ENCODE measurements at places on chromosomes 7 and 10.

DNA sequence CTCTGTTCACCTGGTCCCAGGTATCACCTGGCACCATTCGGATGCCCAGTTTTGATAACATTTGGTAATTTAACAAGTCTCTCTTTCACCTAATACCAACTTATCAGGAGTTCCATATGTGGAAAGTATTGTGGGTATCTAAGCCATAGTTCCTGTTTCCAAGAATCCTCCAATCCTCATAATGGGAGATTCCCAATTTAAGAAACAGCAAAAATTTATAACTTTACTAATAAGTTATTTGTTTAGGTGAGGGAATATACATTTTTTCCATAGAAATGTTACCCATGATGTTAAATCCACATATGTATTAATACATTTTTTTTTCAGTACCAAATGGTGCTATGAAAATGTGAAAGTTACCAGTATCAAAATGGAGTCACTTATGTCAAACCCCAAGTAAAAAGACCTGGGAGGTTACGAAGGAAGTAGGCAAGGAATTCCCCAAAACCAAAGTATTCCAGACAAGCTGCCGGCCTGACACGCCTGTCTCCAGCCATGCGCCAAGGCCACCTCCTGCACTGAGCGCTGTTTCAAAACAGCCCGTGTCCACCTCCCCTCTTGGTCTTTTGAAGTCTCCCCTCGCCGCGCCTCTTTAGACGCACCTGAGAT lies 44.8 kb downstream of the PRKCQ start:
- DNase-seq: no peak

DNA sequence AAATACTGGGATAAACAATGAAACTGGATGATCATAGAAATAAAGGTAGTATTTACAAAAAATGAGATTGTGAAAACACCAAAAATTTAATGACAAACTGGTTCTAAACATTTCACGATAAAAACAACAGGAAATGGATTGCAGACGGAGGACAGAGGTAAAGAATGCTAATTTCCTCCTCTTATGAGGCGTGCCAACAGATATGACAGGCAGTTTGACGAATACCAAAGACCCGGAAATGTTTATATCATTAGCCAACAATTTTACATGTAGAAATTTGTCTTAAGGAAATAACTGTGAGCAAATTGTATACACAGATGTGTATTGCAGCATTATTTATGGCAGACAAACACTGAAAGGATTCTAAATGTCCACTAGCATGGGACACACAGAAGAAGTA lies 162.0 kb upstream of the MGMT start:
- no peak for DNase-seq

DNA sequence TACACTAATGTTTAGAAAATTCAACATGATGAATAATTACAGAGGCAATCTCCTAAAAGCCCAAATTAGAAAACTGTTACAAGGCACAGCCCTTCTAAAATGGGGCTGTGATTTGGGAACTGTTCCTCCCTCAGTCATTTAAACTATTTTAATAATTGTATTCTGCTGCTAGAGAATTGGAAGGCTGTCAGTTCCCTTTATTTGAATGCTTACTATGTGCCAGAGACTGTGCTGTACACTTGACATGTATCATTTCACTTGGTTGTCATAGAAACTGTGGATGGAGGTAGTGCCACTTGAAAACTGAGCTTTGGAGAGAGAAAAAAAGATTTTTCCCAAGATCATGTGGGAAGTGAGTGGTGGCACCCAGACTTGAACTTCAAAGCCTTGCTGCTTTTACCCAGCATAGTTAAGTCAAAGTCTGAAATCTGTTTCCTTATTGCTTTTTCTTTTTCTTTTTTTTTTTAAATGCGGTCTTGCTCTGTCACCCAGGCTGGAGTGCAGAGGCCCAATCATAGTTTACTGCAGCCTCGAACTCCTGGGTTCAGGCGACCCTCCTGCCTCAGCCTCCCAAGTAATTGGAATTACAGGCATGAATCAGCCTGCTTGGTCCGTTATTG lies 23.6 kb downstream of the UBE2D1 start:
- no peak for DNase-seq

DNA sequence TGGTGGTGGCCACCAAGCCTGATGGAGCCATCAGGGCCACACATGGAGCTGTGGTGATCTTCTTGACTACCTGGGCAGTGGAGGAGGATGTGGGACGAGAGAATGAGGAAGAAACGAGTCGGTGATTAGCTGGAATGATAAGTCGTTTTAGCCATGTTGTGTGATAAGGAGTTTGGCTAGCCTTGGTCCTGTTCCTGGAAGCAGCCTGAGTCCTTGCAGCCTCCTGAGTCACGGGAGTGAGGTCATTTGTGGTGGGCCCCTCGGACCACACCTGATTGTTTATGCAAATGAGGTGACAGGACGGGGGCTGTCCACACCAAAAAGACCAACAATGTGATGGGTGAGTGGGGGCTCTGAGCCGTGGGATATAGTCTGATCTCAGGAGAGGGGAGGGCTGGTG lies 554.4 kb downstream of the PTPRN2 start:
- no peak for DNase-seq

GRCh38 chr10:74167443-74167842 lies 16.4 kb downstream of the ADK start:
- no peak for DNase-seq

DNA sequence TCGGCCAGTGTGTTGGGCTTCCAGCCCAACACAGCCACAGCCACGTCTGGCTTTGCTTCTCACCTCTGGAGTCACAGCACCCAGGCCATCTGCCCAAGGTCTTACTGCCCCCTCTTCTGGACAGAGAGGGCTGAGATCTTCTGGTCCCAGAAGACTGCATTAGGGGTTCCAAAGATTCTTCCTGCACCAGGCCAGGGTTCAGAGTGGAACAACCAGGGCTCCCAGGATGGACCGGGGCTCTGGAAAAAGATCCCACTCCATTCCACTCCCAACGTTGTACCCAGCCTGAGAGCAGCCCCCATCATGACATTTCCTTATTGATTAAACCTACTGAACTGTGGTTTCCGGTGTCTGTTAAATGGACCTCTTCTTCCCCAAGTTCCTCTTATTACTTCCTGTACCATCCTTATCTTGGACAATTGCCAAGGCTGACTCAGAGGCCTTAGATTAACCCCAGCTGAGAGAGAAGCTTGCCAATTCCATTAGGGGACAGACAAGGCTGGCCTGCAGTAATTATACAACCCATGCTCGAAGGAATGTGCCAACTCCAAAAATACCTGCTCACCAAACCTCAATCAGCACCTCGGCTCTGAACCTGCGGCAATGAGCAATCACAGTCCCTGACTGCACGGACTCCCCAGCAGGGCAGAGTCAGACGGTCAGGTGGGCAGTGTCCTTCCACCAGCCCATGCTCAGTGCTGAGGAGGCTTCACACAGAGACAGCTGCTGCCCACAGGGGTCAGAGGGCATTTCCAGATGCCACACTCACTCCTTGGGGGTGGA lies 47.9 kb upstream of the NPFFR1 start:
- DNase-seq: no peak

GRCh38 chr7:140592964-140593671 lies 47.5 kb downstream of the DENND2A start:
- DNase-seq: no peak

- no peak for DNase-seq
These were observed 10.8 kb upstream of the MYL7 start for GRCh38 chr7:44151956-44152355.

DNA sequence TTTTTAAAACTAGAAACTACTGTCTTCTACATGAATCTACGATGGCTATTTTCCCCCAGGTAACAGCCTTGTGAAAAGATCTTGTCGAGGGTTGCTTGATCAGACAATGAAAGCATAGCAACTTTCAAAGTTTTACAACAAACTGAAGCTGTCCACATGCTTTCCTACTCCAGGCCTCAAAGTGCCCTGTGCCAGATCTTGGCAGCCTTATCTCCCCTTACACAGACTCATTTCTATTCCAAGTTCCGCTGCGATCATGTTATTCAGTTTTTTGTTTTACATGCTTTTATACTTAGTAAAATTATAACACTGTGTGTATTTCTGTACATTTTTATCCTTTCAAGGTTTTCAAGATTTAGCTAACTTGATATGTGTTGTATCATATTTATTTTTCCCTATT lies 661.7 kb upstream of the SORCS1 start:
- no peak for DNase-seq

DNA sequence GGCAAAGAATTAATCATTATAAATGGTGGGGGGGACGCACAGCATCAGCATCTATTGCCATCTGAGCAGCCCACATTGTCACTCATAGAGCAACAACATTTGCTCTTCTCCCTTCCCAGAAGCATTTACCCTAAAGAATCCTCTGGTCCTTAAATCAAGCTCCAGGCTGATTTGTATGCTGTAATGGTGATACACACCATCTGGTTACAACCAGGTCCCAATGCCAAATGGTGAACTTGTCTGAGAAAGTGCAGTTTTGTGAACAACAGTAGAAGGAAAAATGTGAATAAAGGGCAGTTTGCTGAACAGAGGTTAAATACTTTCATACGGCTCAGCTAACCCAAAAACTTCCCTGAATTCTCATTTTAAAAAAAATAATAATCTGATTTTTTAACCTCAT lies 38.8 kb upstream of the TCF7L2 start:
- no peak for DNase-seq

- peak; percentile 62 for DNase-seq
These were observed 644 bp downstream of the PPP1R35 start for GRCh38 chr7:100435401-100436304.

- no peak for DNase-seq
These were observed 17.7 kb downstream of the ZMYND11 start for GRCh38 chr10:152915-153314.

DNA sequence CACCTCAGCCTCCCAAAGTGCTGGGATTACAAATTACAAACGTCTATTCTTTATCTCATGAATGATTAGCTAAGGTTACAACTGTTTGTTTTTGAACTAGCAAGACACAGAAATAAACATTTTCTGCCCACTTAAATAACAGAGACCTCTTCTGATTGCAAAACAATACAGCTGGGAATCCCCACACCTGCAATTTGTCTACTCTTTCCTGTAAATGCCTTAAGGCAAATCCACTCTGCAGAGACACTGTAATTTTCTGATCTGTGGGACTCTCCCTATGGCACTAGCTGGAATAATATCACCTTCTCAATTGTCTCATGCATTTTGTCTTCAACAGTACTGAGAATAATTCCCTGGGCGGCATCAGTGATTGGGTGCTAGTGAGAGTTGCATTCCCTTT lies 149.3 kb upstream of the FAM3C start:
- no peak for DNase-seq

DNA sequence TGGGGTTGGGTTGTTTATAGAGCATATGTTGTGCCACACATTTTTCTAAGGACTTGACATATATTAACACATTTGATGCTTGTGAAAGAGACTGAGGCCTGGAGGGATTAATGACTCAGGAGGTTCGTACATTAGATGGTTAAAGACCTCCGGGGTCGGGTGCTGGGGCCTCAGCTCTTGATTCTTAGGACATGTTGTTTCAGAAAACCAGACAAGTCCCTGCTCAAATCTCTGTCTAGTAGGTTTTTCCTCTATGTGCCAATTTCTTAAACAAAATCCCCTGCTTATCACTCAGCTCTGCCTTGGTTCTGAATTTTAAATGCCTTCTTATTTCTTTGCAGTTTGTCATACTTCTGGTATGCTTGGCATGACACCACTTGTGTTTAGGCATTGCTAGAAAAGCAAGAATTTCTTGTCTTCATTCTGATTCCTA lies 5.8 kb downstream of the UPP1 start:
- DNase-seq: no peak

GRCh38 chr10:95861386-95861785 lies 46.4 kb upstream of the CC2D2B start:
- DNase-seq: no peak

- no peak for DNase-seq
These were observed 14.8 kb upstream of the AKR1C3 start for GRCh38 chr10:5079306-5079830.

DNA sequence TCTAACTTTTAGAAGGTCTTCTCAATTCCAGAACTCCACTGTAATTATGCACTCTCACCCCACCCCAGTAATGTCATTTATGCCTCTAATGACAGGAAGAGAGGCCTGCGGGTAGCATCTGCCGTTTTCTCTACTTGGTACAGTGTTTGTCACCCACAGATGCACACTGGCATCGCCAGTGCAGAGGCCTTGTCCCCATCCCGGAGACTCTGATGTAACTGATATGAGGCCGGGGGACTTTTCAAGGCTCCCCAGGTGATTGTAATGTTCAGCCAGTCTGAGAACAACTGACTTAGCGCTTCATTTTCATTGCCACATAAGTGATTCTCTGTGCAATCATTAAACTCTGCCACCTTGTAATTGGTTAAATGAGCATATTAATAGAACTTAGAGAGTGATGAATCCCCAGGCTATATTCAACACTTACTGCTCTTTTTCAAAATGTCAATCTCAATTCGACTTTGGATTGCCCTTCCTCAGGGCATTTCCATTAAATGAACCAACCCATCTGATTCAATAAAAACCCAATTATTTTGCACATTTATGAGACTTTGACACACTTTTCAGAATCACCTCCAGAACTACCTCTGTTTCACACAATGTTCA lies 113.2 kb downstream of the HERPUD2 start:
- no peak for DNase-seq

DNA sequence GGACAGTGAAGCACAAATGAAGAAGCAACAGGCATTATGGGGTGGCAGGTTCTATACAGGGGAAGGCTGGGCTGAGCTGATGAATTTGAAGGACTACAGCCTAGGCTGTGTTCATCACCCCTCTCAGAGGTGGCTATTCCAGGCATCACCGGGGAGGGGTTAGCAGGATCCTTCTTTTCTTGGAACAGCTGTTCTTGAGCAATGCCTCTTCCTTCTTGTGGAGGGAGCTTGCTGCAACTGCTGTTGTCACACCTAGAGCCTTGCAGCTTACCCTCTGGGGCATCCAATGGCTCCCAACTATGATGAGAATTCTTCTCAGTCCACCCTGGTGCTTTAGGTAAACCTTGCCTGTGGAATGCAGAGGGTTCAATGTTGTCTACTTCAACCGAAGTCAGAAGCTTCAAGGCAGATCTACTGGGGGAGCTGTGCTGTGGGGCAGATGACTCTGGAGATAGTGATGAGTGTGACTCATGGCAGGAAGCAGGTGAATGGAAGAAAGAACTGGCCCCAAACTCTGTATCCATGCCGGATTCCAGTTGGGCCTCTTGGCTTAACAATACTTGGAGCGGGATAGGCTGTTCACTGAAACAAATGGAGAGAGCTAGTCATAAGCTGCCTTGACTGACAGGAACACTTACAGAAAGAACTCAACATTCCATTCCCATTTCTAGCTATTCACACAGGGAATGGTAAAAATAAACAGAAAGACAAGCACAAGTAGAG lies 21.5 kb upstream of the PPP3CB start:
- no peak for DNase-seq

- no peak for DNase-seq
These were observed 48.0 kb upstream of the AQP1 start for GRCh38 chr7:30863706-30864035.
